ENCODE measurements at places on chromosomes 2 and 18.

DNA sequence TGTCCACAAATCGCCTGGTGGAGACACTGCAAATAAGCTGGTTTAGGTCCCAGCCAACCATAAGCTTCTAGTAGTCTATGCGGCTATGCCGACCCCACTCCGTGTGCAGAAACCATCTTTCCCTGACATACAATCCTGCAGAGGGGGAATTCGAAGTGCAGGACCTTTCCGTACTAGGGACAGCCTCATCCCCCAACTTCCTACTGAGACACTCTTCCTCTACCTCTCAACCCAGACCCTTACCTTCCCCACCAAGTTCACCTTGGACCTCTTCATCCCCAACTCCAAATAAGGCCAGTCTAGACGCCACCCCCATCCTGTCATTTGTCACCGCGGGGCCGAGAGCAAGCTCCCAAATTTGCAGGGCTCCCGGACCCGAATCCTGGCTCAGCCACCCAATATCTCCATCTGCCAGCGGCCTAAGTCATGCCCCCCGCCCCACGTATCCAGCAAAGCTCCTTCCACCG lies 496 bp downstream of the SUCLG1 start:
- H3K27me3 ChIP-seq, result no peaks in the 10 kb centered on the region
- H3K4me1 ChIP-seq, result peaks cover 50% of the 10 kb centered on the region
- DNase-seq, result peak; percentile 40
- peak overlapping the region; percentile 95 for H3K27ac ChIP-seq
- H3K36me3 ChIP-seq, result peaks cover 5% of the 10 kb centered on the region

DNA sequence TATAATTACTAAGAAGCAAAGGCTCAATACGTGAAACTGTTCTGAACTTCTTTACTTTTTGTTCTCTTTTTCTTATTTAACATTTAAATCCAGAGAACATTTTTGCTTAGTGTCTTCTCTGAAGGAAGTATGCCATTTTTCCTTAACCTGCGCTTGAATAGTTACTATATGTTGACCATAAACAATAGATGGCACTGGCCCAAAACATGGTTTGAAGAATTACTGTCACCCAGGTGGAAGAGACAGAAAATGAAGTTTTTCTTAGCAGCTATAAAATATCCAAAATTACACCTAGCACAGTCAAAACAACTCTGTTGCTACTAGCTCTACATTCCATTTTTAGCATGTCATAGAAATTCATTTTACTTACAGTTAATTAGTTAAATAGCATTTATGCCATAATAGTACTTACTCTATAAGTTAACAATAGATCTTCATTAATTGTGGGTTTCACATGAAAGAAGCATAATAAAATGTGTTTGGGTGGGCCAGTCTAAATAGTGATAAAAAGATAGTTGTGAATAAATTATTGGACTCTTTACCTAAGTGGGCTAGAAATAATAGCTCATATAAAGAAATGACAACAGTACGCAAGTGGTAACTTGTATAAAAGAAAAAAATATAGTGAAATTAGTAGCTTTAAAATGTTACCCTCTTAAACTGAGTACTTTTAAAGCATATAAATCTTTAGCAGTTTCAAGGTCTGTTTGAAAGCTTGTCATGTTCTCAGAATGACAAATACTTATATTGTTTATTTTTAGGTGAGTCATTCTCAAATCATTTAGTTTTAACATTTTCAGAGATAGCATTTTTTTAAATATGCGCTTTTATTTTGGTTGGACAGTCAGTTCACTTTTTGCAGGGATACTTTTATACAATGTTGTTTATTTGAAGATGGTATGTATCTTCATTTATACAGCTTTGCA lies 3.7 kb downstream of the ETAA1 start:
- H3K4me3 ChIP-seq, result no peak overlapping the region
- H3K27ac ChIP-seq, result no peak overlapping the region
- peaks cover 25% of the 10 kb centered on the region for H3K4me1 ChIP-seq
- peaks cover 30% of the 10 kb centered on the region for H3K36me3 ChIP-seq

DNA sequence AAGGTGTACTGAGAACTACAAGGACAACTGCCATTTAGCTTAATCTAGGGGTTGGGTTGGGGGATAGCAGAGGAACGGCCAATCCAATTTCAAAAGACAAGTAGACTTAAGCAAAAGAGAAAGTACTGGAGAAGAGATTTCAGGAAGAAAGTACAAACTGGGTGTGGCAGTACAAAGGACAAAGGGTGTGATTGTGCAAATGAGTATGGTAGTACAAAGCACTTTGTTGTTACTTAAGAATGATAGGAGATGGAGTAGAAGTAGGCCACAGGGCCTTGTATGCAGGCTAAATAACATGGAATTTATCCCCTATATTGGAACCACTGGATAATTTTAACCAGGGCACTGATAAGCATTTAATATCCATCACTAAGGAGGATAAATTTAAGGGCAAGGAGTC lies 4.7 kb upstream of the ORC2 start:
- peaks cover 43% of the 10 kb centered on the region for H3K4me1 ChIP-seq
- no peak for DNase-seq
- peaks cover 21% of the 10 kb centered on the region for H3K36me3 ChIP-seq
- no peak overlapping the region for H3K27ac ChIP-seq

GRCh38 chr2:29226808-29227207 lies 111.6 kb downstream of the CLIP4 start:
- no peak overlapping the region for H3K27ac ChIP-seq
- no peaks in the 10 kb centered on the region for H3K27me3 ChIP-seq
- no peak for DNase-seq
- no peaks in the 10 kb centered on the region for H3K4me1 ChIP-seq
- no peaks in the 10 kb centered on the region for H3K36me3 ChIP-seq

DNA sequence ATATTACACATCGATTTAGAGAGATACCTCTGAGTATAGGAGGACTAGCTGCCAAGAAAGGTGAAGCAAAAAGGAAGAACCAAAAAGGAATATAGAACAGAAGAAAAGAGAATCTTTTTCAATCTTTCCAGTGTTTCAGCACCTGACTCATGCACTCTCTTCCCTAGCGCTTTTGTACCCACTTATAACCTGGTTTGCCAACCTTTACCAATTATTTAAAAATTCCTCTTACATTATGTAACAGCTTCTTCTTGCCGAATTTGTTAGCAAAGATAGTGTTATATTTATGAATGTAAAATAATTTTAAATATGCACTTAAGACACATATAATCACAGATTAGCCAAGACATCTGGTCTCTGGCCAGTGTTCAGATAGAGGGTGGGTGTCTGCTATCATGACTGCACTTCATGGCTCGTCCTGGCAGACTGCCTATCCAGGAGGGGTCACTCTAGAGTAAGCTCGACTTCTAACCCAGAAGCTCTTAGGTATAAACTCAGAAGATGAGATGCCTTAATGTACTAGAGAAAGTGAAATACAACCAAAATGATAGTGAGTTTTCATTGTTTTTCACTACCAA lies 122.9 kb downstream of the ATAD2B start:
- no peak overlapping the region for H3K4me3 ChIP-seq
- H3K27ac ChIP-seq, result no peak overlapping the region
- no peak for DNase-seq
- H3K4me1 ChIP-seq, result no peaks in the 10 kb centered on the region
- H3K36me3 ChIP-seq, result peaks cover 15% of the 10 kb centered on the region

GRCh38 chr18:7886436-7886835 lies 319.3 kb downstream of the PTPRM start:
- no peaks in the 10 kb centered on the region for H3K27me3 ChIP-seq
- no peaks in the 10 kb centered on the region for H3K4me1 ChIP-seq
- H3K4me3 ChIP-seq, result no peak overlapping the region
- DNase-seq, result no peak
- no peaks in the 10 kb centered on the region for H3K36me3 ChIP-seq

GRCh38 chr2:45141883-45142866 lies 132.9 kb upstream of the SIX2 start:
- no peak overlapping the region for H3K4me3 ChIP-seq
- DNase-seq, result no peak
- no peak overlapping the region for H3K27ac ChIP-seq
- no peaks in the 10 kb centered on the region for H3K4me1 ChIP-seq
- H3K27me3 ChIP-seq, result peaks cover 42% of the 10 kb centered on the region

- H3K4me1 ChIP-seq, result peaks cover 81% of the 10 kb centered on the region
- H3K4me3 ChIP-seq, result no peak overlapping the region
- H3K27ac ChIP-seq, result no peak overlapping the region
- no peak for DNase-seq
- H3K36me3 ChIP-seq, result peaks cover 4% of the 10 kb centered on the region
These were observed 17.1 kb downstream of the FAM178B start for GRCh38 chr2:96969321-96969720.

DNA sequence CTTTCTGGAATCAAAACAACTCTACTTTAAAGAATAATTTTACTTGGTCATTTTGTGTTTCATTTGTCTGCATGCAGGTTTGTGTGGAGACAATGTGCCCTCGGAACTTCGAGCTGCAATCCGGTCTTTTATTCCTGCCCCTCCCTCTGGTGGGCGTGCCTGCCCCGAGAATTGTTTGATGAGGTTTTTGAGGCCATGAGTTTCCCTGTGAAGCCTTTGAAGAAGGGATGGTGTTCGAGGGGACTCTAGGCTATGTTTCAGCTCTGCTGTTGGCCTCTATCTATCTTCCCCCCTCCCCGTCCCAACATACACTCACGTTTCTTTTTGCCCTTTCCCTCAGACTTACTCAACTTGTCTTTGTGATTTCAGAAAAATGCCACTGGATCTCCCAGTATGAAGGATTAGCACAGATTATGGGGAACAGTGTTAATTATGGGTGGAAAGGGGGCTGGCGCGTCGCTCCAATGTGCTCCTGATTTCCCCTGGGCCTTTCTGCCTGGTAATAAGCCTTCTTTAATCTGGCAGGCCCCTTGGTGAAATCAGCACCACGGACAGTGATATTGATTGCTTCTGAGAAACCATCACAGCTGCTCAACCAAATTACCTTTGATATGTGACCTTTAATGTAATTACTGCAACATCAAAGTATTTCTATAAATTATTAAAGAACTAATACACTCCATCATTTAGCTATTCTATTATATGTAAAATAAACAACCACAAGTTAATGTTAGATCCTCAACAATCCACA lies 82.2 kb downstream of the CELF4 start:
- H3K4me1 ChIP-seq, result peaks cover 1% of the 10 kb centered on the region
- no peaks in the 10 kb centered on the region for H3K36me3 ChIP-seq
- H3K27me3 ChIP-seq, result peaks cover 50% of the 10 kb centered on the region
- no peak overlapping the region for H3K27ac ChIP-seq
- H3K4me3 ChIP-seq, result no peak overlapping the region

DNA sequence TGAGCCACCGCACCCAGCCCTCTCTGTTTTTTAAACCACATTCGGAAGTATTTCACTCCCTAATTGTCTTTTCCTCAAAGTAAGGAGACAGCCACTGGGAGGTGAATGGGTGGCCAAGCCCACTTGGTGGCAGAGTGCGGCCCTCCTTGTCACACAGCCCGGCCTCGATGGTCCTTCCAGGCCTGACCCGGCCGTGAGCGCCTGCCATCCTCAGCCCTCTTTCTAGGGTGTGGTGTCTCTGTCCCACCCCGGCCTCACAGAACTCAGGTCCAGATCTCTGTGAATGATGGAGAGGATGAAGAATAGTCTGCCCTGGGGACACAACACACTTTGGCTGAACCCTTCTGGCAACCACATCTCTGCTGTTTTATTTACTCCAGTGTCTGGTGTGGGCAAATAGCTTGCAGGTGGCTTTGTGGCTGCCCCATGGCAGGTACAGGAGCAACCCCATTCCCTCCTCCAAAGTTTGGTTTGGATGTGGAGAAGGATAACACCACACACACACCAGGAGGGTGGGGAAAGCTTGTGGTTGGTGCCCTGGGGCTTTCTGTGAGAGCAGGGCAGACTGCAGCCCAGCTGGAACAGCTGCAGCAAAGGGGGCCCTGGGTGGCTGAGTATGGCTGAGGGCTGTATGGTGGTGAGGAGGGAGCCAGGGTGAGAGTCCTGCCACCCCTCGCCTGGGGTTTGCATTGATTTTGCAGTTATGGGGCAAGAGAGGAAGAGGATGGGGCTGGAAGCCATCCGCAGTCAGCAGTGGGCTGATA lies 88.6 kb downstream of the FAM168B start:
- peaks cover 25% of the 10 kb centered on the region for H3K27me3 ChIP-seq
- H3K4me1 ChIP-seq, result peaks cover 8% of the 10 kb centered on the region
- no peak overlapping the region for H3K27ac ChIP-seq
- H3K36me3 ChIP-seq, result peaks cover 1% of the 10 kb centered on the region

- H3K27me3 ChIP-seq, result no peaks in the 10 kb centered on the region
- H3K4me1 ChIP-seq, result peaks cover 12% of the 10 kb centered on the region
- H3K27ac ChIP-seq, result no peak overlapping the region
These were observed 36.0 kb downstream of the WDFY1 start for GRCh38 chr2:223909001-223909741.

DNA sequence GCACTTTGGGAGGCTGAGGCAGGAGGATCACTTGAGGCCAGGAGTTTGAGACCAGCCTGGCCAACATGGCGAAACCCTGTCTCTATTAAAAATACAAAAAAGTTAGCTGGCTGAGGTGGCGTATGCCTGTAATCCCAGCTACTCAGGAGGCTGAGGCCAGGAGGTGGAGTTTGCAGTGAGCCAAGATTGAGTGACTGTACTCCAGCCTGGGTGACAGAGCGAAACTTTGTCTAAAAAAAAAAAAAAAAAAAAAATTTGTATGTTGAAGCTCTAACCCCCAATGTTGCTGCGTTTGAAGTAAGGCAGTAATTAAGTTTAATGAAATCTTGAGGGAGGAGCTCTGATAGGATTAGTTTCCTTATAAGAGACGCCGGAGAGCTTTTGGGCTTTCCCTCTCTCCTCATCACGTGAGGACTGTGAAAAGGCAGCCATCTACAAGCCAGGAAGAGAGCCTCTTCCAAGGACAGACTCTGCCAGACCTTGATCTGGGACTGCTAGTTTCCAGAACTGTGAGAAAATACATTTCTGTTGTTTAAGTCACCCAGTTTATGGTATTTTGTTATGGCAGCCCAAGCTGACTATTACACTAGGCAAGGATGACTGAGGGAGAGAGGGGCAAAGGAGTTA lies 11.5 kb upstream of the PNPT1 start:
- no peak overlapping the region for H3K27ac ChIP-seq
- peaks cover 2% of the 10 kb centered on the region for H3K4me1 ChIP-seq
- no peak overlapping the region for H3K4me3 ChIP-seq
- H3K36me3 ChIP-seq, result no peaks in the 10 kb centered on the region

DNA sequence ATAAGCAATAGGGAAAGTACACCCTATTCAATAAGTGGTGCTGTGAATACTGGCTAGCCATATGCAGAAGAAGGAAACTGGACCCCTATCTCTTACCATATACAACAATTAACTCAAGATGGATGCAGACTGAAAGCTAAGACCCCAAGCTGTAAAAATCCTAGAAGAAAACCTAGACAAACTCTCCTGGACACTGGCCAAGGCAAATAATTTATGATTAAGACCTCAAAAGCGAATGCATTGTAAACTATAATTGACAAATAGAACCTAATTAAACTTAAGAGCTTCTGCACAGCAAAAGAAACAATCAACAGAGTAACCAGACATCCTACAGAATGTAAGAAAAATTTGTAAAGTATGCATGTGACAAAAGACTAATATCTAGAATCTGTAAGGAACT lies 41.1 kb upstream of the ASXL3 start:
- no peak for DNase-seq
- H3K27me3 ChIP-seq, result no peaks in the 10 kb centered on the region
- no peaks in the 10 kb centered on the region for H3K36me3 ChIP-seq

All from activated CD4-positive, alpha-beta T cell treated with anti-CD3 and anti-CD28 coated beads, Interleukin-2, amount 10 ng/mL, durations not matched to agents 7 days and 5 days (primary cell).